ENCODE measurements at places on chromosomes 13 and 19. TPM values are rescaled to one million over a fixed set of nuclear protein-coding genes. Genes with fewer than 3 reads are reported as not detected.

DNA sequence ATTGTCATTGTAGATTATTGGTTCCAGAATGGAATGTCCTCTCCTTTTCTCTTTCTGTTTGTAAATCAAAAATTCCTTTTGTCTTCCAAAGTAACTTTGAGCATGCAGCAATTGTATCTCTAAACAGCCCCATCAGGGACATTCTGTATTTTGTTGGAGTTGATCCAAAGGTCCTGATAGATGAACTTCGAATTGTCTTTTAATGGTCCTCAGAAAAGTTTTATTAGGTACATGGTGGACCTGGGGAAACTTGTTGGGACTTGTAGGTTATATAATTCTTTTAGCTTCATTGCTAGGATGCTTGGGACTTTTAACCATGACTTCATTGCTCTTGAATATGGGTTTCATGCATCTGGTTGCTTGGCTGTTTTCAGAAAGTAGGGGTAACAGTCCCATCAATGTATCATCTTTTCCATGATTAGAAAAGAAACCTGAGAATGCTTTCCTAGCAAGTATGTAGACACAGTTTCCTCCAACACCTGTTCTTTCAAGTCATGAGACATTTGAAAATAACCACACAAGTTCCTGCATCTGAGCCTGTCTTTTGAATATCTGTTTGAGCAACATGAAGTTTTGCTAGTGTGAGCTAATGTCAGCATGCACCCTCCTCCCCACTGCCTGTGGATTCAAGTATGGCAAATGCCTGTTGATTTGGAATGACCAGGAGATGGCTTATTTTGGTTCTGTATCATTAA lies 413.1 kb downstream of the KCNRG start:
- DNase-seq = no peak

GRCh38 chr19:44367024-44367423 lies 10.5 kb upstream of the ZNF112 start:
- DNase-seq = no peak

- DNase-seq = no peak
Observed at GRCh38 chr13:29530901-29531300, 64.6 kb downstream of the SLC7A1 start.

Gene ERICH6B
- not detected for polyA plus RNA-seq

Gene C2CD4C
- 0.19 TPM for polyA plus RNA-seq

GRCh38 chr13:39822437-39822836 lies 167.0 kb downstream of the COG6 start:
- no peak for DNase-seq

DNA sequence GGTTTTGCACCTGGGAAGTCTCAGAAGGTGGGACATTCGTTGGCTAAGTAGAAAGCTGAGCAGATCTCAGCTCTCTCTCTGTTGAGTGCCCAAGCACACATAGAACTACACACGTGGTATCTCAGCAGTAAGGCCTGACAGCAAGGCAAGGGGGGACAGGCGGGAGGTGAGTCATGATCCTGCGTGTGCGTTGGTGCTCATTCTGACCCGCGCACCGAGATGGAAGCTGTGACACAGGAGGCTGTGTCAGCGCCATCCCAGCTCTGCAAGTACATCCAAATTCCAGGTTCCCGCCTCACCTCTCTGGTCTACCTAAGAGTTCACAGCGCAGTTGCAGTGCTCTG lies 135.7 kb downstream of the USP12 start:
- no peak for DNase-seq

DNA sequence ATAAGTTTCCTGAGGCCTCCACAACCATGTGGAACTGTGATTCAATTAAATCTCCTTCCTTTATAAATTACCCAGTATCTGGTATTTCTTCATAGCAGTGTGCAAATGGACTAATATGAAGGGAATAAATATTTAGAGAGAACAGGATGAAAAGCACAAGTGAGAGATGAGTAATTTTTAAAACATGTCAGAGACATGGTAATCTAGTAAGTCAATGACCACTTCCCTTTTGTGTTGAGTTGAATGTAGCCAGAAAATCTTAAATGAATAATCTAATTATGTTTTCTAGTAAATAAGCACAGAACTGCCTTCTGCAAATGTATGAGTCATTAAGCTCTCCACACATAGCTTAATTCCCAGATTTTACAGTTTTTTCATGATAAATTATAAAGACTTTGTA lies 524.1 kb upstream of the SLITRK5 start:
- DNase-seq = no peak

DNA sequence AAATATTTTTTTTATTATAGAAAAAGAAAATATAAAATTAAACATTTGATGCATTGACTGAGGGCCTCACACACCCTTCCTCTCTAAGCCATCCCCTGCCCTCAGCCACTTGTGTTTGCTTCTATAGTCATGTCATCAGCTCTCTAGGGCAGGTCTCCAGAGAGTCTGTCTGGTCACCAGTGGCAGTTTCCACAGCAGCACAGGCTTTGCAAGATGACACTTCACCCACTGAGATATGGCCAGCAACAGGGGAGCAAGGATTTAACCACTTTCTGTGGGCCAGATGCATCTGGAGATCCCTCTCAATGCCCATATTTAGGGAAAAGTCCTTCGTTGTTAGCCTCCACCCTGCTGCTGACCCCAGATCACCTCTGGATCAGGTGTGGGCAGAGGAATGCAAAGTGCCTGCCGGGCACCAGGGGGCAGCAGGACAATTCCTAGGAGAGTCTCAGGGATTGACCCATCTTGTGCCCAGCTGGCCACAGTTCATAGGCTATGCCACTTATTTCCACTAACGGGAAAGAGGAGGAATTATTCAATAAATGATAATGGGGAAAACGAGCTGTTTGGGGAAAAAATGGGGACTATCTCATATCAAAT lies 4.8 kb downstream of the ABCC4 start:
- DNase-seq = peak; percentile 82

Gene ACTMAP
- polyA plus RNA-seq = 4.5 TPM

DNA sequence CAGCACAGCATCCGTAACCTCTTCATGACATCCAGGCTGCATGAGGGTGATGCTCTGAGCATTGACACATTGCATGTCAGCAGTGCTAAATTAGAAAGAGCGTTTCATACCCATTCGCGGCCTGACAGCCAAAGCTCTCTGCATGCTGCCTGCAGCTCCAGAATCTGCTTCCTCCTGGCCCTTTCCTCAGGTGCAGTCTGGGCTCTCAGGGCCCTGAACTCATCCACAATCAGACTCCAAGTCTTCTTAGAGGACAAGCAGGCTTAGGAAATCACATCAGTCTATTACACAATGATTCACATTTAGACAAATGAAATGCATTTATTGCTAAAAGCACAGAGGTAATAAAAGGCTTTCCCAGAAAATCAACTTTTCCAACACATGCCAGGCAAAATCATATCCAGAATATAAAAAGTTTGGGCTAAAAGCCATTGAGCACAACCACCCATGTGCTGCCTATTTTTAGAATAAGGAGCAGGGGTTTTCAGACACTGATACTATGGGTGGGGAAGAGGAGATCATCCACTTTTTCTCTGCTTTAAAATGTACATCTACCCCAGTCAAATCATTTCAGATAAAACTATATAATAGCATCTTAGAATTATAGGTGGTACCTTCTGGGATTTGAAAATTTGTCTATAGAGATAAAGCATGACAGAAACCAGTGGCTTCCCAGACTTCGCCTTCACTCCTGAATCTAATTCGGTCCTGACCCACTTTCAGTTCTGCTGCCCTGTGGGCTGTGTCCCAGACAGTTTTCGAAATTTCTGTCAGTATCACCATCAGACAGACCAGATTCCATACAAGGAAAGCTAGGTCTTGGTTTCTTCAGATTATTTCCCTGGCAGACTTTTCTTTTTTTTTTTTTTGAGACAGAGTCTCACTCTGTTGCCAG lies 109.3 kb downstream of the COL4A2 start:
- no peak for DNase-seq

DNA sequence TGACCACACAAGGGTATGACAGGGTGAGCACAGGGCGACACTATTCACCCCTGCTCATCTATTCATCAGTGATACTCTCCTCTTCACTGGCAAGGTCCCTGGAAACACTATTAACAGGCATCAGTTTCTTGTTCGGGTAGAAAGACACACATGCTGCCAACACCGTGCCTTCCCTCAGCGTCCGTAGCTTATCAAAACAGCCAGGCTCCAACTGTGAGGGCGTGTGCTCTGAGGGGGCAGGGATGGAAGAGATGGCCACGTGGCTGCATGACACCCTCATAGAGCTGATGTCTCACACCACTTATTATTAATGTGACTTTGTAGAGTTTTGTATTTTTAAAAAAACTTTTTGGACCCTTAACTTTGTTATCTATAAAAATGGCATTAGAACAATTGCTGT lies 160.3 kb downstream of the ITGBL1 start:
- DNase-seq = no peak

DNA sequence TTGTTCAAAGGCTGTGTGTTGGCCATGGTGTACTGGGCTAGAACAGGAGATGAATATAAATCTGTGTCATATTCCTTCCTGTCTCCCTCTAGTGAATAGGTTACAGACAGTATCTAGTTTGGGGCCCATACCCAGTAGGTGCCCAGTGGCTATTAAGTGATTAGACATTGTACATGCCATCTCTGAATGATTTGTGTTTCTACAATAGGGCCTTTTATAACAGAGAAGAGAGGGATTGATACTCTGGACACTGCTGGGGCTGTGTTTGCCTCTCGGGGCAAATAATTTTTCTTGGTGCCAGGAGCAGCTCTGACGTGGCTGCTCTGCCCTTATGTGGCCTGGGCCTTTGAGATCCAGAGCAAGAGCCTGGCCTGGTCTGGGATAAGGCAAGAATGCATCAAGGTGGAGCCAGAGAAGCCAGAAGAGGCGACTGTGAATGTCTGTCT lies 403.1 kb downstream of the SPRY2 start:
- DNase-seq = no peak

Gene KCNK6
- polyA plus RNA-seq = 0.29 TPM

Gene FFAR1
- not detected for polyA plus RNA-seq

GRCh38 chr19:41537789-41538188 lies 38.2 kb upstream of the CEACAM21 start:
- no peak for DNase-seq

DNA sequence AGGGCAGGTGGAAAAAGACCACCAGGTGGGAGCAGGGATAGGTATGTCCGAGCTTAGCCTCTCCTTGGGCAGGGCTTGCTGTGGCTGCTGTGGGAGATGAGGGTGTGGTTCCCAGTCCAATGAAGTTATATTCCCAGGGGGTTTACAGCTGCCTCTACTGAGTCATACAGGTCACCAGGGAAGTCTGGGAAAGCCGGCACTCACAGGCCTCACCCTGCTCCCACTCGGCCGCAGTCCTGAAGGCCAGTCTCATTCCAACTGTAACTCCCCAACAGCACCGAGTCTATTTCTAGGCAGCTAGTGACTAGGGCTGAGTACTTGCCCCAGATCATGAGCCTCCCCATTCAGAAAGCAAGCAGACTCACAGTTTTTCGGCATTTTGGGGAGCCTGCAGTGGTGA lies 77.1 kb downstream of the FNDC3A start:
- DNase-seq = no peak

Gene F10
- polyA plus RNA-seq = 12.5 TPM

Gene RABAC1
- polyA plus RNA-seq = 252 TPM

Gene CGB1
- polyA plus RNA-seq = not detected

GRCh38 chr19:55284405-55285058 lies 735 bp downstream of the BRSK1 start:
- DNase-seq = peak; percentile 66

Data from SK-N-SH (cell line).